T-helper 9 cell (primary cell): ENCODE measurements at places on chromosomes 4 and X.

DNA sequence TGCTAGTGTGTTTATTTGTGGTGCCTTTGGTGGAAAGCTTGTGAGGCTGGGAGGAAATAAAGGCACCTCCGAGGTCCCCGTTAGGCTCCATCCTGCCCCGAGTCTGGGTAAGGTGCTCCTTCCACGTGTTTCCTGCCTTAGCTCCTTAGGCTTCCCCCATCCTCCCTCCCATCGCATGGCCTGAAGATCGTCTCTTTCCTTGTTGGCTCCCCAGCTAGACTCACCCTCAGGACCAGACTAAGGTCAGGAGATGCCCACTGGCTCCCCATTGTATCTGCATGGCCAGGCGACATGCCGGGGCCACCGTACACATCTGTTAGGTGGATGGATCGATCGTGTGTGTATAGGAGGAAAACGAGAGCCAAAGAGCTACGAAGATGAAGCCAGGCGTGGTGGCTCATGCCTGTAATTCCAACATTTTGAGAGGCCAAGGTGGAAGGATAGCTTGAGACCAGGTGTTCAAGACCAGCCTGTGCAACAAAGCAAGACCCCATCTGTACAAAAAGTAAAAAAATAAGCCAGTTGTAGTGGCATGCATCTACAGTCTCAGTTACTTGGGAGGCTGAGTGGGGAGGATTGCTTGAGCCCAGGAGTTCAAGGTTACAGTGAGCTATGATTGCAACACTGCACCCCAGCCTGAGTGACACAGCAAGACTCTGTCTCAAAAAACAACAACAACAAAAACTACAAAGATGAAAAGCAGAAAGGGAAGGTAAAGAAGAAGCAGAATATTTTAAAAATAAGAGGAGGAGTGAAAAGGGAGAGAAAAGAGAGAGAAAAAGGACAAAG is 53.7 kb downstream of the SEPSECS start:
- DNase-seq: no peak

DNA sequence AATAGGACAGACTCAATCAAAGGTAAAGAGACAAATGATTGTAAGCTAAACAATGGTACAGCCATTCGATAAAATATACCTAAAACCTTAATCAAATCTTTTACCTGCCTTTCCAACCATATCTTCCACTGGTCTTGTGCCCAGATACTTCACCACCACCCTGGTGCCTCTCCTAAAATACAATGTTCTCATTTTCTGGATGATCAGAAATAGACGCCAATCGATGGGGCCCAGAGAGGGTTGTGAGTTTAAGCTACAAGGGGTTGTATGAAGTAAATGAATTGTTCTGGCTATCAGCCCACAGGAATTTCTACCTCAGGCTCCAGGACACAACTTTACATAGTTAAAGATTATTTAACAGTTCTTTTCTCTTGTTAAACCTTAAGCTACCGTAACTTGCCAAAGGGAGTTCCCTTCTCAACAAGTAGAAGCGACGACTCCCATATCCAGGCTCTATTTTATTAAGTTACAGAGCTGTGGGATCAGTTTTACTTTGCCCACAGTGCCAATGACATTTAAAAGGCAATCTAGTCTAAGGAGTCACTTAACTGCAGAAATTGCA is 99.1 kb downstream of the CHRNA9 start:
- DNase-seq: no peak

DNA sequence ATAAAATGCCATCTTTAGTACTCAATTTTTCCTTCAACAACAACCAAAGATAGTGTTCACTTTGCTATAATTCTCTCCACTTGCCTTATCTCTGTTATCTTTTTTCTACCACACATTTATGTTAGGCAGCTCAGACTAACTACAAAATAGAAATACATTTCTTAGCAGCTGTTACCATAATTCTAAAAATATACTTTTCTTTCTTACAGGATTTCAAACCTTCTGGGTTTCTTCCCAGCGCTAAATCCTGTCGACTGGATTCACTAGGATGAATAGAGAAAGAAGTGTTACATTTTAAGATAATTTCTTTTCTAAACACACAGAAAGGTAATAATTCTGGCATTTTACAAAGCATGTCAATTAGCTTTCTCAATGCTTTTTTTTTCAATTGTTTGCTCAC is 105.5 kb upstream of the GK2 start:
- no peak for DNase-seq

GRCh38 chr4:142728233-142728632 is 117.9 kb downstream of the INPP4B start:
- no peak for DNase-seq
